ENCODE measurements at places on chromosomes 16 and 17.

- DNase-seq = no peak
Observed at GRCh38 chr17:82201498-82201910, 11.1 kb downstream of the CCDC57 start.

DNA sequence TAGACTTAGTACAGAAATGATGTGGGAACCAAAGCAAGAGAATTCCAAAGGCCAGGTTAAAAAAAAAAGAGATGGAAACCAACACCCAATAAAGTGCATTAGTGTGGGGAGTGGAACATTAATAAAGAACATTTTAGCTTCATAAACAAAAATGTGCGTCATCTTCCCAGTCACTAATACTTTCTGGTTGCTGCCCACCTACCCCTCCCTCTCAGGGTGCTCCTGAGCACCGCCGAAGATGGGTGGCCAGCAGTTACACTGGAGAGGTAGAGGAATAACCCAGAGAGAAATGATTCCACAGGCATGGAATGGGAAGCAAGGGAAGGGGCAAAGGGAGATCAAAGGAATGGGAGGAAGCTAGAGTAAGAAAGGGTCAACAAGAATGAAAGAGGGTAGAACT, 6.0 kb upstream of the CHD3 start:
- no peak for DNase-seq

DNA sequence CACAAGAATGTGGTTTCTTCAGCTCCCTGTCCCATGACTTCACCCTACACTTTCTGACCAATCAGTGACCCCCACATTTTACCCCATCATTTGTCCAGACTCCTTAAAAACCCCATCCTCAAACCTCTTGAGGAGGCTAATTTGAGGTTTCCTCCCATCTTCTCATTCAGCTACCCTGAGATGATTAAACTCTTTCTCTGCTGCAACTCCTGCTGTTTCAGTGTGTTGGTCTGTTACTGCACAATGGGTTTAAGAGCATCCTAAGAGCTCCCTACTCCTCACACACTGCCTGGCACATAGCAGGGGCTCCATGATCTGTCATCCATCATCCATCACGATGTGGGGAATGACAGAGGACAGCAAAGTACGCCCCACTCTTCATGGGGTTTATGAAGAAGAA, 212.6 kb downstream of the SLC39A11 start:
- DNase-seq = no peak

- DNase-seq = peak; percentile 50
Observed at GRCh38 chr17:80992077-80992947, 671 bp downstream of the CHMP6 start.

DNA sequence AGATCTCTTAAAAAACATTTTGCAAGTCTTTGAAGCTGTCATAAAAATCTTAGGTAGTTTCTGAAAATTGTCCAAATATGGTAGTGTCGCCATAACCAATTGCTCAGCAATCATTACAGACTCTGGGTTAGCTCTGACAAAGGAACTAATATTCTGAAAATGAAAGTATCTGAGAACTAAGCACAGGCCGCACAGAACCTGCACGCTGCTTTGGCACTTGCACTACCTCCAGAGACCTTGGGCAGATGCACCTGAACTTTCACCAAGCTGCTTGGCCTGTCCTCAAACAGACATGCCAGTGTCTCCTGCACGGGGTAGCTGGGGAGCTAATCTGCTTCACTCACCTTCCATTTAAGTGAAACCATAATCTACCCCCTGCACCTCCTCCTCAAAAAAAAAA, 317.0 kb downstream of the MAF start:
- DNase-seq = no peak
